Stimulated activated CD8-positive, alpha-beta memory T cell treated with anti-CD3 and anti-CD28 coated beads, Interleukin-4, amount 100 ng/mL, for 4 hours (primary cell): ENCODE measurements at places on chromosomes 2 and 18.
A peak's percentile ranks its signal among the peaks of the same experiment; 100 is the strongest.

DNA sequence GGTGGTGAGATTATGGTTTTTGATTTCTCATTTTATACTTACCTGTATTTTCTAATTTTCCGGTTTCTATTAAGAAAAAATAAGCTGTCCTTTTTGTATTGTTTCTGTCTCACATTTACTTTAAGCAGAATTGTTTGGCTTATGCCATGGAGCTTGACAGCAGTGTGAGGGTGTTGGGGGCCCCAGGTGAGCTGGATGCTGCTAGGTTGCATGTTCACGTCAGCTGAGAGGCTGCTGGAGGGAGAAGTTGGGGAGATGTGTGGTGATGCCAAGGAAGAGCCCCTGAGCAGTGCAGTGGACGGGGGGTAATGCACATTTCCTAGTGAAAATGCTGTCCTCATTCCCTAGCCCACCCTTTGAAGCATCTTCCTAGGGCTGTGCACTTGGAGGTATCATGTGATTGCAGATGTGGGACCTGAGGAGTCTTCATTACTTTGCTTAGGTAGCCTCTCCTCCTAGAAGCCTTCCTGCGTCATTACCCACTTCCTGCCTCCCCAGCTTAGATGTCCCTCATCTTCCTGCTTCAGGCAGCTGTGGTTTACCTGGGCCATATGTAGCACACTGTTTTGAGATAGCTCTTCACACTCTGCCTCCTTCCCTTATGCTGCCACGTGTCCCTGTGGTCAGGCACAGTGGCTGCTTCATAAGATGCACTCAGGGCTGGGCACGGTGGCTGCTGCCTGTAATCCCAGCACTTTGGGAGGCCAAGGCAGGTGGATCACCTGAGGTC lies 16.2 kb downstream of the ATG16L1 start:
- DNase-seq = peak; percentile 49

DNA sequence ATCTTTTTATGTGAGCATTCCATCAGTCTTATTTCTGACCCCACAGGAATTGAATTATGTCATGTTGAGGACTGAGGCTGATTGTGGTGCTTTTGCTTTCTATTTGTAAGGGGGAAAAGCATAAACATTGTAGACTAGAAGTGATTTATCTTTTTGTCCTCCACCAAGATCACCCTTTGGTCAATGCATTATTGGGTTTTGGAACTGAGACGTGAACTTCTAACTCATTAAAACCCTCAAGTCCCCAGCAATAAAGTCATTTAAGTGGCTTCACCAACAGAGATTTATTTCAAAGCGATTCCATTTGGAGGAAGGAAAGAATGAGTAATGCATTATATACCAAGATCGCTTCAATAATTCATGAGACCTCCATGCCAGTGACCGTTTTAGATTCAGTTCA lies 75.5 kb upstream of the TXNDC2 start:
- no peak for DNase-seq

GRCh38 chr2:68721482-68722101 lies 13.0 kb upstream of the ARHGAP25 start:
- DNase-seq = no peak

DNA sequence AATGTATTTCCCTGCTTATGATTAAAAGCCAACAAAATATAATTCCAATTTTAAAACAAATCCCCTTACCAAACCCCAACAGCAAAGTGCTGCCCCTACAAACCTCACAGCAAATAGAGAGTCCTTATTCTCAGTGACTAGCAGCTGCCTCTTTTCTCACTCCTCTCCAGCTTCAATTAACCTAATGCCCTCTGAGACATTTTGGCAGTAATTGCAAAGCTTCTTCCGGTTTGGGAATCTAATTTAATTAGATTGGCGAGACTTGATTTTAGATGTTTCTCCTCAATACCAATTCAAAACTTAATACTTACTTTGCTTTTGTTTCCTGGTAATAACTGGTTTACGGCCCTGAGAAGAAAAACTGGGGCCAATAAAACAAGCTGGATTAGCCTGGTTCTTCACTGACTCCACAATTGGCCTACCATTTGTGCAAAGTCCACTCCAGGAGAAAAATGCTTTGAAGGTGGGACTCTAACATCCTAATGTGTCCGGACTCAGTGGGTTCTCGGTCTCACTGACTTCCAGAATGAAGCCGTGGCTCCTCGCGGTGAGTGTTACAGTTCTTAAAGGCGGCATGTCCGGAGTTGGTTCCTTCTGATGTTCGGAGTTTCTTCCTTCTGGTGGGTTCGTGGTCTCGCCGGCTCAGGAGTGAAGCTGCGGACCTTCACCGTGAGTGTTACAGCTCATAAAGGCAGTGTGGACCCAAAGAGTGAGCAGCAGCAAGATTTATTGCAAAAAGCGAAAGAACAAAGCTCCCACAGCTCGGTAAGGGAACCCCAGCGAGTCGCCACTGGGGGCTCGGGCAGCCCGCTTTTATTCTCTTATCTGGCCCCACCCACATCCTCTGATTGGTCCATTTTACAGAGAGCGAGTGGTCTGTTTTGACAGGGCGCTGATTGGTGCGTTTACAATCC lies 52.8 kb downstream of the SLC35F5 start:
- DNase-seq = no peak
